Activated CD4-positive, alpha-beta memory T cell treated with anti-CD3 and anti-CD28 coated beads, Interleukin-2, amount 10 ng/mL, durations not matched to agents 7 days and 5 days (primary cell): ENCODE measurements at places on chromosomes 5 and 9. TPM values are rescaled to one million over a fixed set of nuclear protein-coding genes. Genes with fewer than 3 reads are reported as not detected.

TAS2R1 gene
- total RNA-seq = not detected

C9orf152 gene
- total RNA-seq = not detected

TMEFF1 gene
- 0.18 TPM for total RNA-seq

OMD gene
- total RNA-seq = not detected

OLFML2A gene
- total RNA-seq = not detected

TRPM6 gene
- total RNA-seq = not detected

RASGRF2 gene
- 2.4 TPM for total RNA-seq

FNIP1 gene
- total RNA-seq = 27.8 TPM

DNA sequence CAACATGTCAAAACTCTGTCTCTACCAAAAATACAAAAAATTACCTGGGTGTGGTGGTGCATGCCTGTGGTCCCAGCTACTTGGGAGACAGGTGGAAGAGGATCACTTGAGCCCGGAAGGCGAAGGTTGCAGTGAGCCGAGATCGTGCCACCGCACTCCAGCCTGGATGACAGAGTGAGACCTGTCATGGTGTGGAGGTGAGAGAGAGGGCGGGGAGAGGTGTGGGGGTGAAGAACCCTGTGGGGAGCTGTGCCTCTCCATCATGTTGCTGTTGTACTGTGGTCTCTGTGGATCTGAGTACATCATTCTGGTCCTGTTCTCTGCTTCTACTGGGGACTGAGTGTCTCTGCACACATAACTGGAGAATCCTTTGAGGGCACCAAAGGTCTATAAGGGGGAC lies 11.3 kb upstream of the SLC34A1 start:
- peak overlapping the region; percentile 76 for H3K4me3 ChIP-seq
- peaks cover 66% of the 10 kb centered on the region for H3K4me1 ChIP-seq
- peak overlapping the region; percentile 92 for H3K27ac ChIP-seq
- no peaks in the 10 kb centered on the region for H3K27me3 ChIP-seq
- DNase-seq = no peak
- peaks cover 56% of the 10 kb centered on the region for H3K36me3 ChIP-seq

GRCh38 chr5:72623936-72624335 lies 116.7 kb upstream of the ZNF366 start:
- no peak for DNase-seq
- no peak overlapping the region for H3K4me3 ChIP-seq
- no peak overlapping the region for H3K27ac ChIP-seq
- no peaks in the 10 kb centered on the region for H3K36me3 ChIP-seq
- peaks cover 16% of the 10 kb centered on the region for H3K27me3 ChIP-seq

GRCh38 chr5:126253406-126253805 lies 169.8 kb upstream of the GRAMD2B start:
- H3K27me3 ChIP-seq = no peaks in the 10 kb centered on the region
- no peaks in the 10 kb centered on the region for H3K4me1 ChIP-seq
- no peak overlapping the region for H3K27ac ChIP-seq
- DNase-seq = no peak
- no peak overlapping the region for H3K4me3 ChIP-seq

GRCh38 chr5:176180339-176180738 lies 57.9 kb upstream of the SIMC1 start:
- H3K27ac ChIP-seq = no peak overlapping the region
- H3K4me1 ChIP-seq = no peaks in the 10 kb centered on the region
- H3K4me3 ChIP-seq = no peak overlapping the region
- H3K36me3 ChIP-seq = no peaks in the 10 kb centered on the region
- H3K27me3 ChIP-seq = peaks cover 51% of the 10 kb centered on the region

DNA sequence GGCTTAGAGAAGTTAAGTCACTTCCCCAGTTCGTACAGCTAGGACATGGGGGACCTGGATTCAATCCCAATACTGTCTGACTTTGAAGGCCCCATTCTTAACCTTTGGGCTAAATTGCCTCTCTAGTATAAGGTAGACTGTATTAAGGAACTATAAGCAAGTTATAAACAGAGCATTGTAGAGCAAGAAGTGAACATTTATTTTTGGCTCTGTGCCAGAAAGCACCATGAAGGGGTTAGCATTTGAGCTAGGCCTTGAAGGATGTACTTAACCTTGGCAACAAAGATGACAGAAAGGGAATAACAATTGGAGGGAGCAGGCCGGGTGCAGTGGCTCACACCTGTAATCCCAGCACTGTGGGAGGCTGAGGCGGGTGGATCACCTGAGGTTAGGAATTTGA lies 32.8 kb downstream of the GALNT10 start:
- H3K27ac ChIP-seq = no peak overlapping the region
- peaks cover 54% of the 10 kb centered on the region for H3K36me3 ChIP-seq
- H3K4me3 ChIP-seq = no peak overlapping the region
- peaks cover 48% of the 10 kb centered on the region for H3K4me1 ChIP-seq
- DNase-seq = no peak

- H3K36me3 ChIP-seq = no peaks in the 10 kb centered on the region
- no peaks in the 10 kb centered on the region for H3K27me3 ChIP-seq
- H3K4me3 ChIP-seq = no peak overlapping the region
- no peak for DNase-seq
Measured at GRCh38 chr9:18331310-18331684, 142.7 kb upstream of the ADAMTSL1 start.

GRCh38 chr5:41955432-41956024 lies 30.4 kb downstream of the FBXO4 start:
- no peaks in the 10 kb centered on the region for H3K4me1 ChIP-seq
- H3K27me3 ChIP-seq = peaks cover 7% of the 10 kb centered on the region
- no peak for DNase-seq
- no peaks in the 10 kb centered on the region for H3K36me3 ChIP-seq
- H3K4me3 ChIP-seq = no peak overlapping the region
- H3K27ac ChIP-seq = no peak overlapping the region

DNA sequence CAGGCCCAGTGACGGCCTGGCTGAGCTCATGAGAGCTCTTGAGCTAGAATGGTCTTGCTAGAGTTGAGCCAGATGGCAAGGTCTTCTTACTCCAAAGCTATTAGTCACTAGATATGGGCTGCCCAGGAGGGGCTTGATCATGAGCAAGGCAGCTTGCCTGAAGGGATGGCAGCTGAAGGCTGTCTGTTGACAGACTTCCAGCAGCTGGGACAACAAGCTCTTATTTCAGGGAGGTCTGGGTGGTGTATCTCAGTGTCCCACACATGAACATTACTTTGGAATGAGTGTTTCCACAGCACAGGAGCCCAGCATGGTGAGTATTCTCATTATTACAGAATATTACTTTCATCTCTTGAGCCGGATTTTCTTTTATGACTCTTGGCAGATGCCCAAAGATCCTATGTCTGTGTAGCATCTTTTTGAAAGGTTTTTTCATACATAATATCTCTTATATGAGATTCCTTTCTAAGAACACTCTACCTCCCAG lies 414.1 kb downstream of the ARHGEF28 start:
- no peak overlapping the region for H3K4me3 ChIP-seq
- no peaks in the 10 kb centered on the region for H3K36me3 ChIP-seq
- peaks cover 2% of the 10 kb centered on the region for H3K4me1 ChIP-seq
